NCI-H187 treated with DMSO at 0.1 percent for 48 hours (cell line): ENCODE measurements at places on chromosomes 12 and 14.

- DNase-seq, result no peak
Observed at GRCh38 chr14:94025720-94026119, 420 bp upstream of the OTUB2 start.

GRCh38 chr12:56683-57346 lies 9.8 kb upstream of the IQSEC3 start:
- DNase-seq, result no peak

- DNase-seq, result peak; percentile 51
Observed at GRCh38 chr14:67934087-67934486, 114.5 kb downstream of the RAD51B start.

DNA sequence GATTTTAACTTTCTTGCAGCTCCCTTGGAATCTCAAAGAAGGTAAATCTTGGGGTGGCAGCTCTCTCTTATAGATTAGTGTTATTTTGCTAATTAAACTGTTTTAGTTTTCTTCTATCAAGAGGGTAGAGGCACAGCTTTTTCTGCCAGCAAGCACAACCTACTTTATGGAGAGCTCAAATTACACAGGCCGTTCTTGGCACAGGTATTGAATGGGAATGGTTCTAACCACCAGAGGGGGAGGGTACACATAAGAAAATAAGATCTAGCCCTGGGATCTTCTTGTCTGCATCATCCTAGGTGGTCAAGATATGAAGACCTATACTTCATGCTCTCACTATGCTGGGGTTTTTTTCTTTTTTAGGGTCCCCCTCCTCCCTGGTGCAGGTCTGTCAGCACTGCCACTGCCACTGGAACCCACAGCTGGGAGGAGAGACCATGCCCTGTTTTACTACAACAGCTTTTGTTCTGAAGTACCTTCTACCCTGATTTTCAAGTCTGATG lies 48.6 kb upstream of the STAC3 start:
- peak; percentile 11 for DNase-seq

- DNase-seq, result no peak
Observed at GRCh38 chr12:83323866-83324265, 637.2 kb downstream of the TMTC2 start.

DNA sequence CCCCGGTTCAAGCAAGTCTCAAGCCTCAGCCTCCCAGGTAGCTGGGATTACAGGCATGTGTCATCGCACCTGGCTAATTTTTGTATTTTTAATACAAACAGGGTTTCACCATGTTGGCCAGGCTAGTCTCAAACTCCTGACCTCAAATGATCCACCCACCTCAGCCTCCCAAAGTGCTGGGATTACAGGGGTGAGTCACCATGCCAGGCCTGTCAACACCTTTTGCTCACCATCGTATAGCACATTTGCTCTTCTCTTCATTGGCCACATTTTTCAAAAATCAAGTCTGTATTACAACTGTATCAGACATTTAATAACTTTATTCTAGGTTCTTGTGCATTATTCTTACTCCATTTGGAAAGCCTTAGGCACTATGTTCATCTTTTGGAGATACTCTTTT lies 50.3 kb downstream of the BCAT1 start:
- DNase-seq, result no peak

- DNase-seq, result peak; percentile 69
Observed at GRCh38 chr14:85873006-85873405, 343.1 kb downstream of the FLRT2 start.

- DNase-seq, result no peak
Observed at GRCh38 chr12:2027351-2027750, 23.1 kb upstream of the DCP1B start.

DNA sequence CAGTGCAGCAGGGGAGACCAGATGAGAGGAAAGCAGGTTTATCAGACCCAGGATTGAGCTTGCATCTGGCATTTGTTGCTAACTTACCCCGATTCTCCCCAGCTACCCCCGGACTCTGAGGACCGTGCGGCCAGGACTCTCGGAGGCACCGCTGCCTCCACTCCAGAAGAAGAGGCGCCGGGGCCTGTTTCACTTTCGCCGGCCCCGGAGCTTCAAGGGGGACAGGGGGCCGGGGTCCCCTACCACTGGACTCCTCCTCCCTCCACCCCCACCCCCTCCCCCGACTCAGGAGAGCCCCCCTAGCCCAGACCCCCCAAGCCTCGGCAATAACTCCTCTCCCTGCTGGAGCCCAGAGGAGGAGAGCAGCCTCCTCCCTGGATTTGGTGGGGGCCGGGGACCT lies 6.5 kb upstream of the CPNE6 start:
- no peak for DNase-seq

- DNase-seq, result peak; percentile 77
Observed at GRCh38 chr14:35406506-35407305, 2.2 kb upstream of the NFKBIA start.

DNA sequence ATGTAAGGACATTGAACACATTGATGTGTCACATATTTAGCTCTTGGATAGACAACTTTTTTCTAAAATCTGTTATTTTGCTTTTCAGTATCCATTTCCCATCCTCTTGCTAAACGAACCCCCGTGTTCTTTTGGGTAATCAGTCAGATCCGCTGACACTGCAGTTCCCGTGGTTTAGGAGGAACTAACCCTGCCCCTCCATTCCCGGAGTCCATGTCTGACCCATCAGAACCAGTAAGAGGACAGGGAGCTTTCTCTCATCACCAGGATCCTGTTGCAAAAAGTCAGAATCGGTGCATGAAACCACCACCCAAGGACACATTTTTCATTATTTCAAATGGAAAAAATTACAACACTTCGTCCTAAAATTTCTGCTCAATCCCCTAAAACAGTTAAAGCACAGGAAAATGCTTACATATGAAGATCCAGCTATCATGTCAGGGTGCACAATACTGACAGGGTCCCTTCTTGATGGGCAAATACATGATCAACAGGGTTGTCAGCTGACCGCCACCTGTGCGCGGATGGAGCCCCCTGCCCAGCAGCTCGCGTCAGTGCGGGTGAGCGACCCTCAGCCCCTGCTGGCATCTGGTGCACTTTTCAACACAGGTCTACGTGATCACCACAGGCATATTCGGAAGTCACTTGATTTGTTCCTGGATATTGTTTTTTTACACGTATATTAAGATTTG lies 276.8 kb downstream of the ADGRD1 start:
- DNase-seq, result no peak

GRCh38 chr12:78208092-78208491 lies 377.4 kb downstream of the NAV3 start:
- DNase-seq, result peak; percentile 11
